ENCODE measurements at places on chromosomes 7 and 10.

GRCh38 chr10:121926671-121927317 lies 1.0 kb downstream of the ATE1 start:
- no peak for DNase-seq

- DNase-seq, result no peak
These were observed 34.1 kb upstream of the SFRP5 start for GRCh38 chr10:97805949-97806348.

- no peak for DNase-seq
These were observed 33.2 kb downstream of the FRMPD2 start for GRCh38 chr10:48241332-48241731.

GRCh38 chr7:27418541-27418940 lies 175.9 kb downstream of the EVX1 start:
- DNase-seq, result no peak

Measured in GM04504 (cell line).